Breast epithelium (tissue), 4 donors: ENCODE measurements at places on chromosomes 5 and 9. TPM values are rescaled to one million over a fixed set of nuclear protein-coding genes. Genes with fewer than 3 reads are reported as not detected.

DNA sequence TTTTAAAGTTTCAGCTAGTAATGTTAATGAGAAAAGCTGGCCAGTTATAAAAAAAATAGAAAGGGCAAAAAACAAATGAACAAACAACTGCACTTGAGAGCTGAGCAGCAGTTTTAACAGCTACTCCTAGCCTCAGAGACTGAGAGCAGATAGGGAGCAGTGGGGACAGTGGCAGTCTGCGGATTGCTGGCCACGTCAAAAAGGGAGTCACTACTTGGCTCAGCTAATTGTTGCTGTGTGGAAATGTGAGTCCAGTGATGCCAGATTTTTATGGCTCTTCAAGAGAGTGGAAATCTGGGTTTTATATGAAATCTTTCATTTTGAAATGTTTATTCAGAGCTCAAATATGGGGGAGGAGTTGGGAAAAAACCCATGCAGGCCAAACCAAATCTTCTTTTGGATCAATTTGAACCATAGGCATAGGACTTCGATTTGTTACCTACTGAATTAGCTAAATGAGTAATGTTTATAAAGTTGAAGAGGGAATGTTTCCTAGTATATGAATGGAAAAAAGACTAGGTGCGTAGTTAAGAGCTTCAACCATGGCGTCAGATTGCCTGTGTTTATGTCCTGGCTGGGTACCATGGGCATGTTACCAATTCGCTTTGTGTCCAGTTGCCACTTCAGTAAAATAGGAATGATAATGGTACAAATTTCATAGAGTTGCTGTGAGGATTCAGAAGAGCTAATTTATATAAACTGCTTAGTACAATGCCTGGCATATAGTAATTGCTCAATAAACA lies 102.1 kb downstream of the PAM start:
- H3K4me3 ChIP-seq: no peak overlapping the region
- no peaks in the 10 kb centered on the region for H3K4me1 ChIP-seq
- no peaks in the 10 kb centered on the region for H3K27me3 ChIP-seq
- no peak overlapping the region for H3K27ac ChIP-seq

DNA sequence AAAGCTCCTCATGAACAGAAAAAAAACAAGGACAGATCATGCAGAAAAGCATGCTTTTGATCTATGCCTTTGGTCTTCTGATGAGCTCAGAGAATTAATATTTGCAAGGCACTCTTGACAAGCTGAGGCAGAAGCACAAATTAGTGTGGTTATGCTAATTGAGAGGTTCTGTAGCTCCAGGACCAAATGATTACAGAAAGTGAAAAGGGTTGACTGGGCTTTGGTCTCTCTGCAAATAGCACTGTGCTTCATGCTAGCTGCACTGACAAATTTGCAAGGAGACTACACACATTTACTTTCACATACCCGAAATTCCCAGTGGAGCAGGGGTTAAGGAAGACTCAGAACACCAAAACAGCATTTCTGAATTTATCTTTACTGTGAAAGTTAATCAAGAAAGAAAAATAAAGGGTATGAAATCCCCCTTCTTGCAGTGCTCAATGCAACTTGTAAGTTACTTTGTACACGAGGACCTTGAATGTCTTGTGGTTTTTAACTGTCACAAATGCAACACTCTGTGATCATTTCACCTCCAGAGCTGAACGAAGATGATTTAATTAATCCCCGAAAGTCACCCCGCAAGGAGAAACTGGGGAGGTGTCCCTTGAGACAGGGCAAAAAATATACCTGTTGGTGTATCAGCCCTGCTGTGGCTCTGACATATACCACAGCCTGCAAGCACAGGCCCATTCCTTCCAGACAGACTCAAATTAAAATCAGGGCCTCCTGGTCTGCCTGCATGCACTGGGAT lies 11.9 kb downstream of the RAPGEF1 start:
- H3K27ac ChIP-seq: peak overlapping the region; percentile 20
- no peaks in the 10 kb centered on the region for H3K36me3 ChIP-seq
- H3K4me3 ChIP-seq: no peak overlapping the region
- DNase-seq: no peak
- H3K4me1 ChIP-seq: no peaks in the 10 kb centered on the region
- H3K27me3 ChIP-seq: no peaks in the 10 kb centered on the region

GRCh38 chr5:88269222-88269771 lies 652 bp upstream of the TMEM161B start:
- H3K27ac ChIP-seq: peak overlapping the region; percentile 87
- no peaks in the 10 kb centered on the region for H3K36me3 ChIP-seq
- no peaks in the 10 kb centered on the region for H3K27me3 ChIP-seq
- DNase-seq: no peak
- H3K4me3 ChIP-seq: peak overlapping the region; percentile 81

DNA sequence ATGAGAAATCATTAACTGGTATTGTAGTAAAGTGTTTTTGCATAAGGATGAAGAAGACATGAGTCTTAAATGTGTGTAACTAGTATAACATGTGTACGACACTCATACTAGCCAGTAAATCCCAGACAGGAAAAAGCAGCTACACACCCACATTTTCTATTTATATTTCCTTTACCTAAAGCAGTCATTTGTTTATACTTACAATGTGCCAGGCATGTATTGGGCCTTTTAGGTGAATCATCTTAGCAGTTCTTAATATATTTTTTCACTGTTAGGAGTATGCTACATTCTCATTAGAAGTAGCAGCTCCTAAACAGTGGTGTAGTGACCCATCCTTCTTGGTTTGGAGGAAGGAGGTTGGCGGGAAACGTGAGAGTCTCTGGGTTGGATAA lies 55.8 kb upstream of the TMC1 start:
- DNase-seq: no peak
- no peaks in the 10 kb centered on the region for H3K27me3 ChIP-seq
- H3K27ac ChIP-seq: no peak overlapping the region
- no peaks in the 10 kb centered on the region for H3K4me1 ChIP-seq

DNA sequence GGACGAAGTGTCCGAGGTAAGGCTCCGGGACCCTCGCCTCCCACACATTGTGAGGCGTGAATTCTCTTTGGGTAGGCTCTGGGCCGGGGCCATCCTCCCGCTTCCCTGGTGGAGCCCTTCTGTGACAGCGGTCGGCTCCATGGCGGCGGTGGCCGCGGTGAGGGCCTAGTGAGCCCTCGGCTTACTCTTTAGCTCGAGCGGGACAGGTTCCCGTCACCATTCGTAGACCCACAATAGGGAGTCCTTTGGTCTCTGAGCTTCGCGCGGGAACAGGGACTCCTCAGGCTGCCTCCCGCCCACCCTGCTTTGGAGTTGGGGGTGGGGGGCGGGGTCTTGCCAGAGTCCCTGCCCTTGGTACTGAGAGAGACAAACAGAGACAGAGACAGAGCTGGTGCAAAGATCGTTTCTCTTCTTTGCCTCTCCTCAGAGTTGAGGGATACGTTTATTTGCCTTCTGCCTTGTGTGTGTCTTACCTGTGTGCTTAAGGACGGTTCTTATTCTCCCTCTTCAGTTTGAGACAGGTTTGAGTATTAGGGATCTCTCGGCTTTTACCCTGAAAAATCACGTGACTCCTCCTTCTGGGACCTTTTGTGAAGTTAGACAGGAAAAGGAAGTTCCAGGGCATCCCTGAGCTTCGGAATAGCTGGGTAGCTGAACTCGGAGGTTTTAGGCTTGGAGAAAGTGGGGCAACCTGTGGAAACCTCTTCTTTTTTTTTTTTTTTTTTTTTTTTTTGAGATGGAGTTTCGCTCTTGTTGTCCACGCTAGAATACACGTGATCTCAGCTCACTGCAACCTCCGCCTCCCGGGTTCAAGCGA lies 833 bp downstream of the ANKHD1 start:
- no peaks in the 10 kb centered on the region for H3K36me3 ChIP-seq
- peak; percentile 40 for DNase-seq
- peak overlapping the region; percentile 98 for H3K27ac ChIP-seq
- peak overlapping the region; percentile 99 for H3K4me3 ChIP-seq
- H3K27me3 ChIP-seq: no peaks in the 10 kb centered on the region

GRCh38 chr9:76704593-76705204 lies 59.5 kb upstream of the PCA3 start:
- H3K4me3 ChIP-seq: no peak overlapping the region
- H3K4me1 ChIP-seq: no peaks in the 10 kb centered on the region
- no peaks in the 10 kb centered on the region for H3K36me3 ChIP-seq

DNA sequence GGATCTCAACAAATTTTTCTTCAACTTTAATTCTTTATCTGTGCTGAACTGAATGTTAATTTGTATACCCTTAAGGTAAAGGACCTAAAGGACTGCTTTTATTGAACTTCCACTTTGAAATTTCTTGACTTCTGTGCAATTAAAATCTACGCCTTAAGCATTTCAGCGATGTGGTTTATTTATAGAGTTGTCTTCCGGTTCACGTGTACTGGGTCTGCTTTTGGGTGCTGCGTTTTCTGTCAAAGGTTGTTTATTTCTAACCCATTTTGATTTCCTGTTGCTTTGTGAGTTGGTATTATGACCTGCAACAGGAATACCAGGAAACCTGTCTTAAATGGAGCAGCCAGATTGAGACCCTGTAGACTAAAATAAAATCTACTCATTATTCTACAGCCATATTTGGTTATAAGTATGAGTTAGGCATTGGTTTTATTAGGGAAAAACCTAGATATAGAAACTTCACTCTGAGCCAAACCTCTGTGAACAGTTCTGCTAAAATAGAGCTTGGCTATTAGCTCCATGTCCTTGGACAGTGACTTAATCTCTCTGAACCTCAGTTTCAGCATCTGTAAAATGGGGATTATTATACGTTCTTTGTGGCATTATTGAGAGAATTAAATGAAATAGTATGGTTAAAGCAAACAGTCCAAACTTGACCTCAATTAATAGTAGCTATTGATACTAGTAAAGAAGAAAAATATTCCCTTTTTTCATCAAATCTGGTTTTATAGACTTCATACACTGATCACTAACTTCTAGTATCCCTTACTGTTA lies 3.5 kb downstream of the MRRF start:
- H3K4me3 ChIP-seq: no peak overlapping the region
- no peak for DNase-seq
- H3K27me3 ChIP-seq: no peaks in the 10 kb centered on the region
- H3K4me1 ChIP-seq: peaks cover 2% of the 10 kb centered on the region

DNA sequence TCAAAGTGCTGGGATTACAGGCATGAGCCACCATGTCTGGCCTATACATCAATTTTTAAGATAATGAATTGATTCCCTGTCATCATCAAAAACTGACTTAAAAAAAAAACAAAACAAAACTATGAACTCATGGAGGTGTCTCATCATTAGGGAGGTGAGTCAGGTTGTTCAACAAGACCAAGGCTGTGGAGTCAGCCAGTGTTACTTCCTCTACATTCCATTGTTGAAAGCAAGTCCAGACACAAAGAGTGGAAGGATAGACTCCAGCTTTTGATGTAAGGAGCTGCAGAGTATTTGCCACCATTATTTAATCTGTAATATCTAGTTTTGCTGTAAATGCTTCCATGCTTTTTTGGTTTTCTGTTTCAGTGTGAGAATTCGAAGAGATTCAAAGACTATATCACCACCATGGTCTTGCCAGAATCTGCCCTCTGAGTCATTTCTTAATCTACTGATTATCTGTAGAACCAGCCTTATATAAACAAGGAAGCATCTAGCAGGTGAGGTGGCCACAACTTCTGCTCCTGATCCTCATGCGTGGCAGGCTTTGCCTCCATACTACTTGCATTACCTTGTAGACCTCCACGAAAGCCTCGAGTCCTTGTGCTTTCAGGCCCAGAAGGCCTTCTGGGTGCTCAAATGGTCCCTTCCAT lies 156.1 kb downstream of the FGF1 start:
- no peak overlapping the region for H3K4me3 ChIP-seq
- H3K36me3 ChIP-seq: no peaks in the 10 kb centered on the region
- no peaks in the 10 kb centered on the region for H3K27me3 ChIP-seq
- no peaks in the 10 kb centered on the region for H3K4me1 ChIP-seq
- DNase-seq: no peak

The LRRC26 gene
- 7.8 TPM for total RNA-seq

The DEPDC1B gene
- total RNA-seq: under 0.01 TPM

The CDK5RAP2 gene
- total RNA-seq: 77.4 TPM

The GDNF gene
- total RNA-seq: 0.15 TPM

The SPINK5 gene
- total RNA-seq: 0.16 TPM
